Activated CD4-positive, alpha-beta memory T cell treated with anti-CD3 and anti-CD28 coated beads, Interleukin-2, amount 10 ng/mL, durations not matched to agents 7 days and 5 days (primary cell): ENCODE measurements at places on chromosomes 5 and 9. TPM values are rescaled to one million over a fixed set of nuclear protein-coding genes. Genes with fewer than 3 reads are reported as not detected.

The TMEM215 gene
- total RNA-seq = not detected

The CAAP1 gene
- total RNA-seq = 18.1 TPM

The AHRR gene
- 24.6 TPM for total RNA-seq

The SMIM33 gene
- total RNA-seq = 2.0 TPM

The SHROOM1 gene
- total RNA-seq = 2.7 TPM

The IRX2 gene
- total RNA-seq = not detected

The PPP6C gene
- total RNA-seq = 56.4 TPM

The ARL14EPL gene
- not detected for total RNA-seq

The PCDHB12 gene
- total RNA-seq = not detected

The ST8SIA4 gene
- total RNA-seq = 72.1 TPM

The FBLL1 gene
- 0.20 TPM for total RNA-seq

The MLANA gene
- not detected for total RNA-seq

The TTC39B gene
- total RNA-seq = 27.5 TPM

The PGGT1B gene
- 43.6 TPM for total RNA-seq

The NDUFS4 gene
- 55.6 TPM for total RNA-seq
